Astrocyte of the spinal cord (primary cell): ENCODE measurements at places on chromosomes 2 and 18.

DNA sequence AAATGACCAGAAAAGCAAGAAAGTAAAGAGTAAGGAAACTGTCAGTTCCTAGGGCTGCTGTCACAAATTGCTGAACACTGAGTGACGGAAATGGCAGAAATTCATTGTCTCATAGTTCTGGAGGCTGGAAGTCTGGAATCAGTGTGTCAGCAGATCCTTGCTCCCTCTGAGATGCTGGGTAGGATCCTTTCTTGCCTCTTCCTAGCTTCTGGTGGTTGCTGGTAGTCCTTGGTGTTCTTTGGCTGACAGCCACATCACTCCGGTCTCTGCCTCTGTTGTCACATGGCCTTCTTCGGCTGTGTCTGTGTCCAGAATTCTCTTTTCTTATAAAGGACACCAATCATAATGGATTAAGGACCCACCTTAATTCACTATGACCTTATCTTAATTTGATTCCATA, 21.9 kb downstream of the PLEKHB2 start:
- no peak for DNase-seq

- no peak for DNase-seq
These were observed 163.0 kb downstream of the PHLPP1 start for GRCh38 chr18:62878305-62878704.

DNA sequence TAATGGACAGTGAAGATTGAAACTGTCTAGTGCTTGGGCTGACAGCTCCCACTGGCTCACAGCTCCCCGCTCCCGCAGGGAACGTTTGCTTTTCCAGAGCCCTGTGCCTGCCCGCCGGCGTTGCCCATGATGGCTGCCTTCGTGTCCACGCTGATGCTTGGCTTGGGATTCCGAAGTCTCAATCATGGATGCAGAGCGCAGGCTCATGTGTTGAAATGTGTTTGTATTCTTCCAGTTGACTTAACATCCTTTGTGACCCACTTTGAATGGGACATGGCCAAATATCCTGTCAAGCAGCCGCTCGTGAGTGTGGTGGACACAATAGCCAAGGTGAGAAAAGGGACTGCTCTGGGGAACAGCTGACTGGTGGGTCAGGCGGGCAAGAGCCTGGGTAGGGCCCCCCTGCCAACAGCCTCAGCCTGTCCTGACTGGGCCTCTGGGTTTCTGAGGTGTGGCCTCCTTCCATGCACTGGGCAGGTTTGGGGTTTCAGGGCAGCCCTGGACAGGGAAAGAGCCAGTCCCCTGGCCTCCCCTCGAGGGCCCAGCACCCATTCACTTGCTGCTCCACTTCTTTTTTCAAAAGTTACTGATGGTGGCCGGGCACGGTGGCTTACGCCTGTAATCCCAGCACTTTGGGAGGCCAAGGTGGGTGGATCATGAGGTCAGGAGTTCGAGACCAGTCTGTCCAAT, 42.8 kb downstream of the ATP6V1C2 start:
- DNase-seq: no peak

GRCh38 chr2:17969661-17970060, 91.2 kb downstream of the KCNS3 start:
- DNase-seq: no peak

- DNase-seq: no peak
These were observed 37.5 kb downstream of the HK2 start for GRCh38 chr2:74871414-74871813.

DNA sequence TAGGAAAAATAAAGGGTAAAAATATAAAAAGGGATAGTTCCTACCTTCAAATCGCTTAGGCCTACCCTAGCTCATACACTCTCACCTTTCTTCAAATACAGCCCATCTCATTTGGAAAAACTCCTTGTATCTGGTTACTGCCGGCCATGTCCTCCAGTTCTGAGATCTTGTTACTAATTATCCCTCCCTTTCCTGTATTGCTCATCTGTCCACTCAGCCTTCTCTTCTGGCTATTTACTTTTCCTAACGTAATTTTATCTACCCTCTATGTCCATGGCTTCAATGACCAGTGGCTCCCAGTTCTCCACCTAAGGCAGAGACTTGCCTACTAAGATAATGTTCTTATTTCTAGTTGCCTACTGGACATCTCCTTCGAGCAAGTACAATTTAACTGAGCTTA, 342.9 kb upstream of the ACVR2A start:
- no peak for DNase-seq

- peak; percentile 59 for DNase-seq
These were observed 69.2 kb upstream of the HNRNPA3 start for GRCh38 chr2:177143444-177143843.

DNA sequence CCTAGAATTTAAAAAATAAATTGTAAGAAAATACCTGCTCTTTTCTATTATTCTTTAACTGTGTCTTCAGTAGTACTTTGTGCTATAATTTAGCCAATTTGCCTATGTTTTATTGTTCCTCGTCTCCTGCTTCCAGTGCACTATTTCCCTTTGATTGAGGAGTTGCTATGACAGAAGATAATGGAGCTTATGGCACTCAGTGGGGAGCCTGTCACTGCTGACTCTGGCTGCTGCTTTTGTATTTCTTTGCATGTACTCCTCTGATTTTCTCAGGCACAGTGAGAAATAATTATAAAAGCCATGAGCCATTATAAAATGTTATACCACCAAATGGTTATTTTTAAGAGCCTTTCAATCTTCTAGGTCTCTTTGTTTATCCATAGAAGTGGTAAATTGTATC, 1310.8 kb upstream of the SLC39A10 start:
- DNase-seq: no peak

DNA sequence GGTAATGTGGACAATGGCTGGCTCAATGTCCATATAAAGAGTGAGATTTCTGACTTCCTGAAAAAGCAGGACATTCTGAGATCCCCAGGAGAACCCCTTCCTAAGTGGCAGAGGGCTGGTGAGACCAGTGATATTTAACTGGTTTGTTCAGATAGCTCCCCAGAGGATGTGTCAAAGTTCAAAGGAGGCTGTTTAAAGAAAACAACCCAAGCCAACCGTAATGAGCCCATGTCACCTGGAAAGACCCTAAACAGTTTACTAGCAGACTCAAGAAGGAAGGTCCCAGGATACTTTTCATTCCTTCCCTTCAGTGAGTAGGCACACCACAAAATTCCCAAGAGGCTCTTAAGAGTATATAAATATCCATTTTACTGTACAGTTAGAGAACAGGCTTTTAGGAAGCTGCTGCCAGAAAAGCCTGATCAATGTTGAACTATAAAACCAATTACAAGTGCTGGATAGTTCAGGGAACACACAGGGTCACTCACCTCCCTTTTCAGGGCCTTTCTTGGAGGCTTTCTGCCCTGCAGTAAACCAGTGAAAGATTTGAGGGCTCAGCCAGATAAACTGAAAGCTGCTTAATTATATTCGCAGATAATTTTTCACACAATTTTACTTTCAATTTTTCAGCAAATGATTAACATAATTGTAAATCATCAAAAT, 293.5 kb downstream of the ASXL3 start:
- no peak for DNase-seq

DNA sequence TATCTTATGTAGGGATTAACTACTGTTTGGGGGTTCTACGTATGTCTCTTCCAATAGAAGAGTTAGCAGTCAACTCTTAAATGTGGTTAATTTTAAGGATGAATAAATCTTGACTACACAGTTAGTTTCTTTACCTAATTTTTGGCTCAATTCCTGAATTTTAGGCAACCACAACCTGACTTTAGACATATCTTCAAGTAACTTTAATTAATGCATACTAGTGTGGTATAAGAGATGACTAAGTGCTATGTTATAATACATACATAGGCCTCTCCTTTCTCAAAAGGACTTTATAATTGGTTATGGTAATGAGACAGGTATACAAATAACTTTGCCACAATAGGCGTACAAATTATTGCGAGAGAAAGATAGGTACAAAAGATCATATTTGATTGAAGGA, 312.0 kb downstream of the IRS1 start:
- DNase-seq: no peak

DNA sequence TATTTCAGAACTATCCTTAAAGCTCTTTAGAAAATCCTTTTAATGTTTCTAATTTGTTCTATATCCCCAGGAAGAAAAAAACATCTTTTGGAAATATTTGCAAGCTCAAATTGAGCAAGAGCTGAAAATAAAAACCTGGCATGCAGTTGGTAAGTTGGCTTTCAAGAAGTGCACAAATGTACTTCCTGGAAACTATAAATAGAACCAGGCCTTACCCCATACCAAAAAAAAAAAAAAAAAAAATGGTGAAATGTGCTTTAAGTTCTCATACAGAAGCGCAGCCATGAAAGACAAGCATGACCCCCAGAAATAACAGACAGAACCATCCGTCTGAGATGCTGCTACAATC, 178.5 kb downstream of the HDAC4 start:
- no peak for DNase-seq

DNA sequence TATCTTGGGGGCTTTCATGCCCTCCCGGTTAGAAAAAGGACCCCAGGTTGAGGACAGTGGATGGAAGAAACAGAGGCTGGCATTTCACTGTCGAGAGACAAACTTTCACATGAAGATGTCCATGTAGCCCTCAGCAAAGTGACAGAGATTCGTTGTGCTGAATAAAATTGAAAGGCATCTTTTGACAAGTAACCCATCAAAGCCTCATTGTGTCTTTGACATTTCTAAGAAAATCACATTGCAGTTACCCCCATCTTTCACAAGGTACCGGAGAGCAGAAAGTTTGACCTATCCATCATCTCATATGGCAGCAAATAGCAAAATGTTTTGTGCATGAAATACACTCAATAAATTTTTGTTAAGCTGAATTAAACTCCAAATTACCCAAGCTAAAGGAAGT, 2.0 kb upstream of the MBP start:
- no peak for DNase-seq

GRCh38 chr2:101533561-101534148, 58.7 kb upstream of the RFX8 start:
- DNase-seq: peak; percentile 37

DNA sequence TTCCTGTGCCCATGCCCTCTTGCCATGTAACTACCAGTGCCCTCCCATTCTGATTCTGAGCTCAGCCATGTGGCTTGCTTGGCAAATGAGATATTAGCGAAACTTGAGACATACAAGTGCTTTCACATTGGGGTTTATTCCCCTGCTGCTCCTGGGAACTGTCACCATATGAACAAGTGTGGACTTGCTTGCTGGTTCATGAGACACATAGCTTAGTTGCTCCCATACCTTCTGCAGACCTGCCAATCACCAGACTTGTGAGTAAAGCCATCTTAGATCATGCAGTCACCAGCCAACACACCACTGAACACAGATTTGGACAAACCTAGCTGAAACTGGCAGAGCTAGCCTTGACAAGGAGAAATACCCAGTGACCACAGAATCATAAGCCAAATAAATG, 155.1 kb downstream of the SS18 start:
- DNase-seq: no peak

- DNase-seq: peak; percentile 3
These were observed 5.7 kb downstream of the GREB1 start for GRCh38 chr2:11539317-11540147.

DNA sequence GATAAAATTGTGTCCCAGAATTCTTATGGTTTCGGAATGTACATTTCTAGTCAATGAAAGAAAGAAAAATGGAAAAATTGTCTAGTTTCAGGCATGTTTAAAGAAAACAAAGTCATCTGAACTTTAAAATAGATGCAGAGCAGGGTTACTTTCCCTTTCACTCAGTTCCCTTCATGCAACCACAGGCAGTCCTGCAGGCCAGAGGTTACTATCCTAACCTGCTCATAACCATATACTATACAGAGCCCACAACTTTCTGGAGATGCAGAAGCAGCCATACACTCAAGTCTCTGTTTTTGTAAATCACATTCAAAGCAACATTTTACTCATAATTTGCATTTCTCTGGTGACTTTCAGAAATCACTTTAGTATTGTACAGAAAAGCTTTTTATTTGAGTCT, 690.3 kb downstream of the MBD2 start:
- no peak for DNase-seq

DNA sequence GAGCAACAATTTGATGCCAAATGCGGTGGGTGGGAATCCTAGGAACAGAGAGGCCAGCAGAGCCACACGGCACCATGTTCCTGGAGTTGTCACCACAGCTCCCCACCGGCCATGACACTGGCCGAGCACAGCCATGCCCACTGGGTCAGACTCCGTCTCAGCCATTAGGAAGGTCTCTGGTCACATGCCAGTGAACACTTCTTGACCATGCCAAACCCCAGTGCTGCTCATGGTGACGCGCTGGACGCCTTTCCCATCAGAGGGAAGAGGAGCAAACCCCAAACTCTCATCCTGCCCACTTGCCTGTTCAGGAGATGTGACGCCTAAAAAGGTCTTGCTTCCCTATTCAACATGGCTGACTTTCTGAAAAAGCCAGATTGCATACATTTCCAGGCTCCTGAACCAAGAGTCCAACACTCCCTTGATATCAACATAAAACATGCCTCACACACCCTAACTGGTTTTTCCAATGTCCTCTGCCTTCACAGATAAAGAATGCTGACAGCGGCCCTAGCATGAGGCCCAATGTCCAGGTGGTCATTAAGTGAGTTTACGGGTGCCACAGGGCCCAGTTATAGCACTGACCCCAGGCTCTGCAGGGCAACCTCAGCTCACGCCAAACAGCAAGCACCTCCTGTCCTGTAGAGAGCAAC, 31.9 kb downstream of the TFCP2L1 start:
- DNase-seq: no peak

DNA sequence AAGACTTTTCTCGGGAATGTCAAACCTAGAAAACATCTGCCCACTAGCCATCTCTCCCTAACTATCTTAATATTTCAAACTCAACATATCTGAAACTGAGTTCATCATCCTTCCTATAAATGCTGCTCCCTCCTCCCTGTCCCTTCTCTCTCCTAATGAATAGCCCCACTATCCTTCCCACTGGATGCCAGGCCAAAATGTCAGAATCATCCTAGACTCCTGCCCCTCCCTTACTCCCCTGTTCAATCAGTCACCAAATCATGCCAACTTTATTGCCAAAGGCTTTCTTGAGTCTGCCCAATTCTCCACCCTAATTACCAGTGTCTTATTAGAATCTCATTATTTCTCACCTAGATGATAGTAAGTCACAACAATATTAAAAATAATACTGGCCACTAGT, 8.5 kb downstream of the EVA1A start:
- no peak for DNase-seq

- DNase-seq: peak; percentile 18
These were observed 33.3 kb upstream of the NEB start for GRCh38 chr2:151767536-151767935.

- DNase-seq: no peak
These were observed 720.8 kb downstream of the SLC4A3 start for GRCh38 chr2:220348206-220348605.

GRCh38 chr2:160247296-160248035, 47.4 kb upstream of the ITGB6 start:
- DNase-seq: no peak

- DNase-seq: no peak
These were observed 167.7 kb downstream of the ZFP36L2 start for GRCh38 chr2:43058726-43059110.

- DNase-seq: no peak
These were observed 153.7 kb downstream of the CAMKMT start for GRCh38 chr2:44515416-44515815.
